ENCODE measurements at places on chromosomes 7 and 10.
A peak's percentile ranks its signal among the peaks of the same experiment; 100 is the strongest.

DNA sequence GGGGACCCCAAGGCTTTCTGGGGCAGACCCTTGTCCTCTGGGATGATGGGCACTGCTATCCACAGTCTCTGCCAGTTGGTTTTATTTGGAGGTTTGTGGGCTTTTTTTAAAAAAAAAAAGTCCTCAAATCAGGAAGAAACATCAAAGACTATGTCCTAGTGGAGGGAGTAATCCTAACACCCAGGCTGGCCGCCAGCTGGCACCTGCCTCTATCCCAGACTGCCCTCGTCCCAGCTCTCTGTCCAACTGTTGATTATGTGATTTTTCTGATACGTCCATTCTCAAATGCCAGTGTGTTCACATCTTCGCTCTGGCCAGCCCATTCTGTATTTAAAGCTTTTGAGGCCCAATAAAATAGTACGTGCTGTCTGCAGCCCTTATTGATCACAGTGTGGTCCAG is 61.0 kb upstream of the LRRC4 start:
- no peak for DNase-seq

DNA sequence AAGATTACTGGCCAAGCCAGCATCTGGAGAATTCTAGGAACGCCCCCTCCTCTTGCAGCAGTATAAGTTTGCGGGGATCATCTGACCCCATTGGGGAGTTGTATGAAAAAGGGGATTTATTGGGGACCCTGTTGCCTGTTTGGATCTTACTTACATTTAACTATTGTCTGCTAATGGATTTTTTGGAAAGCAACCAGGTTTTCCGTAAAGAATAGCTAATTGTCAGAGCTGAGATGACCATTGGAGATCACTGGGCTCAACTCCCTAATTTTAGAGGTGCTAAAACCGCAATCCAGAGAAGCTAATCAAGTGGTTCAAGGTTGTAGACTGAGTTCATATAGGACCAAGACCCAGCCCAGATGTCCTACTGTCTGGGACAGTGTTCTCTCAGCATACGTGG is 38.8 kb downstream of the HTRA1 start:
- DNase-seq = no peak

DNA sequence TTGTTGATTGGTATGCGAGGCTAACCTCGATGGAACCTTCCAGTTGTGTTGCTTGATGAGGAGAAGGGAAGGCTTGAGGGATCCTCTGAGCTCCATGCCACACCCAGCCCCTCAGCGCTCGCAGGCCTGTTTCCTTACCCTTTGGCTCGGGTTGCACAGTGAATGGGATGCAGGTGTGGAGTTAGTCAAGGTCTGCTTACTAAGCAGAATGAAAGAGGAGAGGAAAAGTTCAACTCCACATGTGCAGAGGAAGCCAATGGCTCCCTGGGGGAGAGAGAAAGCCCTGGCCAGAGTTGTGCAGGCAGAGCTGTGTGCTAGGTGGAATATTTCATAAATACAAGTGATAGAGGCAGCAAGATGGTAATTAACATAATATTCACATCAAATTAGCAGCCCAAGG is 85.5 kb downstream of the JCAD start:
- DNase-seq = no peak

DNA sequence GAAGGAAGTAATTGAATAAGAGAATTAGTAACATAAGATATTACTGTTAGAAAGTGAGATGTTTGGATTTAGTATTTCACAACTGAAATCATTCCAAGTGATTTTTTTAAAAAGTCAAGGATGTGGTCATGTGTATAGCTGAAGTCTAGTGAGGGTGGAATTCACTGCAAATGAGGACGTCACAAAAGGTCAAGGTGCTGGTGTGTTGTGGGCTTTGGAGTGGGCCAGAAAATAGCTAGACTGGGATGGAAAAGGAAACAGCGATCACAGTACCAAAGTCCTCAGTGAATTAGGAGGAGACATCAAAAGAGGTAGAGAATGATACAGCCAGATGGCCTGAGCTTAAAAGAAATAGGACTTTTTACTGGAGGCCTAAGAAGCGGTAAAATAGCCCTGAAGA is 272.8 kb downstream of the DYNC1I1 start:
- no peak for DNase-seq

- DNase-seq = no peak
Observed at GRCh38 chr7:80763704-80764103, 125.3 kb downstream of the CD36 start.

GRCh38 chr7:133517766-133518165 is 264.9 kb downstream of the EXOC4 start:
- DNase-seq = no peak

DNA sequence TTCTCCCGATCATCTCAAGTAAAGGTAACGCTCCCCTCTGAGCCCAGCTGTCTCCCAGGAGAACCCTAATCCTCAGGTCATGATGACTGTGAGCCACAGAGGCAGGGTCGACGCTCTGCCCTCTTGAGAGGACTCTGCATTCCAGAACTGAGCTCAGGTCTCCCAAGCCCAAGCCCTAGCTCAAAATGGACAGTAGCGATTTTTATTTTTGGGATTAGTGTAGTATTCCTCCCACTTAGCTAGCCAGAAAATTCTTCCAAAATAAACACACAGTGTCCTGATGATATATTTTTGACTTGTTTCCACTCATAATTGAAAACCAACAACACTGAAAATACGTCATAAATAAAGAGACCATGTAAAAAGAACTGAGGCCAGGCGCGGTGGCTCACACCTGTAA is 462.0 kb upstream of the MGMT start:
- DNase-seq = no peak

DNA sequence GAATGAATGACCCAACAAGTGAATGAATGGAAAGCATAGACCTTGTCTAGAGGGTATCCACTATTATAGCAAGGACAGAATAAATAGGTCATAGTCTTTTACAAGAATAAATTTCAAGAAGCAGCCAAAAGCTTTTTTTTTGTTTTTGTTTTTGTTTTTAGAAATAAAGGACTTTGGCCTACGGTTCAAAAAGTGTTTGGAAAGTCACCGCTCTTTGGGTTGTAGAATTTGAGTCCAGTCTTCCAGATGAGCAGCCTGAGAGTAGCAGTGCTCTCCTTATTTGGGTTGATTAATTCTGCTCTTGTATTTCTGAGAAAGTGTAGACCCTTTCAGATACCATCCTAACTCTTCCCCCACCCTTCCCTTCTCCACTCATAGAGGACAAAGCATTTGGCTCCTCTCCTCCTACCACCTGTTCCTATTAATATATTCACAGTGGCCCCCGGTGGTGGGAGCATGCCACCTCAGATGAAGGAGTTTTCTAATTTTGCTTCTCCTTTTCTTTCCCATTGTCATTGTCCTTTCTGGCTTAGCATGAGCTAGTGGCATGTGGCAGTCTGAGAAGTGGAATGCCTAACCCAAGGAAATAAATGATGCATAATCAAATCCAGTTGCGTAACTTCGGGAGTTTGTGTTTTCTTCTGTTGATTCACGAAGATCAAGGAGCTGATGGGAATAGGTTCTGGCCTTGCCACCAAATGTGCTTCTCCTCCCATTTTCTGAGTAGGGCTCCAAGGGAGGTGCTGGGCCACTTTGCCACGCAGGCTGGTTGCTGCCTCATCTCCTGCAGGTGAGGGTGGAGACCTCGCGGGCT is 114.7 kb downstream of the CHN2 start:
- no peak for DNase-seq

DNA sequence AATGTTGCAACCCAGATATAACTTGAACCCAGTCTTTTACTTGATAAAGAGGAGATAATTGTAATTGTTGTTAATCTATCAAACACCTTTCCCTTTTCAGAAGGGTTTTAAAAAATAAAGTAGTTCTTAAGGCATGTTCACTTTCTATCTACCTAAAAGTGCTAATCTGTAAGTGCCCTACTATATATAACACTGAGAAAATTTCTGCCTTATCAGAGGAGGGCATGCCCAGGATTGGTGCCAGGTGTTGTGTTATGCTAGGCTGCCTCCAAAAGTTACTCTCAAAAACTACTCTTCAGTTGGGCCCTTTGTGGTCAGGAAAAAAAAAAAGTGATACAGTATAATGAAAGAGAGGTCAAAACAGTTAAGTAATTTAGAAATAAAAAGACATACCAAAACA is 36.3 kb downstream of the SMNDC1 start:
- no peak for DNase-seq

- DNase-seq = no peak
Observed at GRCh38 chr10:47043928-47044538, 132.8 kb downstream of the PTPN20 start.

DNA sequence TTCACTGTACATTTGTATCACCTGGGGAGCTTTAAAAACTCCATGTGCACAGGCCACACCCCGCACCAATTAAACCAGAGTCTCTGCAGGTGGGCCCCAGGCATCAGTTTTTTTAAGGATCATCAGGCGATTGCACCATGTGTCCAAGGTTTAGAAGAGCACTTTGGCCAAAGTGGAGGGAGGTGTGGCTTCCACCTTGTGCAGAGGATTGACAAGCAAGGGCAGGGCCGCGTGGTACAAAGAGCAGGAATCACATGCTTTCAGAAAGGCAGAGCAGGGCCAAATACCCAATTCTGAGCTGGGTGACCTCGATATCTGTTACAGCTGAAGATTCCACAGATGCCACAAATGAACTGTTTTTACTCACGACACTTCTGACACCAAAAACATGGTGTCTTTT is 52.4 kb downstream of the NOC3L start:
- DNase-seq = no peak

DNA sequence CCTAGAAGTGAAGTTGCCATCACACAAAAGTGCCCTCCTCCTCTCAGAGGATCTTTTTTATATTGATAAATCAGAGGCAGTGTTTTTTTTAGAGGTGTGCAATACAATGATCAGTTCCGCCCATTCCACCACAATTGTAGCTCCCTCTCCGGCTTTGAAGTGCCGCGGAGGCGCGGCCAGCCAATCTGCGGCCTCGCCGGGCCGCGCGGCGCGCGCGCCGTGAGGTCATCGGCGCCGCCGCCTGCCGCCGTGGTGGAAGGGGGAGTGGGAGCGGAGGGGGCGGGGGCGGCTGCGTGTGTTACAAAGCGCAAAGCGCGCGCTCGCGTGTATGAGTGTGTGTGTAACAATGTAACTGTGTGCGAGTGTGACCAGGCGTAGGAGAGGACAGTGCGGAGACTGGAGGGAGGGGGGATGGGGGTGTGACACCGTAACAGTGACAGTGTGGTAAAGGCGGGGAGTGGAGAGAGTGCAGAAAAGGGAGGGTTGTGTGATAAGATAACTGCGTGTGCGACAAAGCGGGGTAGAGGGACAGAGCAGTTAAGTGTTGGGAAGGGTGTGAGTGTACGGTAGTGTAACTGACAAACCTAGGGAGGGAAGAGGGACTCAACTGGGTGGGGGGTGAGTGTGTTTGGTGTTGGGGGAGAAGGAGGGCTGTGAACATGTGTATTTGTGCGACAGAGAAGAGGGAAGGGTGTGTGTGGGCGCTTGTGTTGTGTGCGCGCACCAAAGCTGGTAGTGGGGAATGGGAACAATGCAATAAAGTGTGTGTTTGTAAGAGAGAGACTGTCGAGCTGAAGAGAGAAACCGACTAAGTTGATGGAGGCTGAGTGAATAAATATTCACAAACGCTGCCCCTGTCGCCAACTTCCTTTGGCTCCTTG is at the start of gene SP8:
SP8 (minus strand) TSS at position 108 of the 881 bp plus-strand sequence; CDS start at position 20, 88 bp downstream.
- DNase-seq = peak; percentile 83

- no peak for DNase-seq
Observed at GRCh38 chr10:96585736-96586418, 935 bp downstream of the TM9SF3 start.

GRCh38 chr7:16460789-16461493 is 4.6 kb downstream of the SOSTDC1 start:
- no peak for DNase-seq

GRCh38 chr7:148535217-148535616 is 55.3 kb upstream of the C7orf33 start:
- DNase-seq = no peak

GRCh38 chr10:68489919-68490318 is 18.1 kb upstream of the DNA2 start:
- DNase-seq = no peak

DNA sequence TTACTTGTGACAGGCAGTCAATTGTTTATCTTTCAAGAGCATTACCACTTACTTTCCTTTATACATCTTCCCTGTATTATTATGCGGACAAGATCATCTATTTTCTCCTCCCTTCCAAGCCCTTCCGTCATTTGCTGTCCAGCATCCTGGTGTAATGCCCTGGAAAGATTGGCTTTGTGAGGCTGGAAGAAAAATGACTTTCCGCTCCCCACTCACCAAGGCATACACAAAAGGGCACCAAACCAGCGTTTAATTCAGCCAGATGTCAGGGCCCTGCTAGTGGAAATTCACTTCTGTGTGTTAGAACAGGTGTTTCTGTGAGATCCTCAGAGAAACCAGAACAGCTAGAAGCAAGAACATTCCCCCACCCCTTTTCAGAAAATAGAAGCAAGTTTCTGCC is 128.1 kb upstream of the NANOS1 start:
- DNase-seq = peak; percentile 36

- no peak for DNase-seq
Observed at GRCh38 chr7:50598460-50599343, 33.5 kb upstream of the DDC start.

GRCh38 chr10:123156078-123156477 is 1.9 kb downstream of the BUB3 start:
- DNase-seq = no peak

GRCh38 chr7:30613366-30614325 is 19.0 kb downstream of the GARS1 start:
- no peak for DNase-seq

GRCh38 chr10:107918171-107918570 is 753.7 kb upstream of the SORCS1 start:
- no peak for DNase-seq

DNA sequence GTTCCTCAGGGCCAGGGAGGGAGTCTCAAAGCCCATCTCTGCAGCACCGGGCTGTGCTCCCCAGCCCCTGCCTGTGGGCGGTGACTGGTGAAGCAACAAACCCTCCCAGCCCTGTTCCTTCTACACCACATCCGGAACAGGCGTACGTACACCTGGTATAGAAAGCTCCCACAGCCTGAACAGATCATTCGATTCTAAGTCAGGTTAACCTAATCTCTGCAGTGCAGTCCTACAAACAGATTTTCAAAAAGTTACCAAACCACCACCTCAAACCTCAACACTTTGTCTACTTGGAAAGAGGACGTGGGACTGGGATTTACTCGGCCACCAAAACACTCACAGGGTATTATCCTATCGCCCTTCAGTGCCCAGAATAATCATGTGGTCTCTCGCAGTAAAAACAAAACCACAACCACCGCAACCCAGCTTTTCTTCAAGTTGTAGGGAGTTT is 238.4 kb downstream of the DIP2C start:
- DNase-seq = no peak

- DNase-seq = no peak
Observed at GRCh38 chr10:43863859-43864591, 215.3 kb upstream of the ZNF32 start.

DNA sequence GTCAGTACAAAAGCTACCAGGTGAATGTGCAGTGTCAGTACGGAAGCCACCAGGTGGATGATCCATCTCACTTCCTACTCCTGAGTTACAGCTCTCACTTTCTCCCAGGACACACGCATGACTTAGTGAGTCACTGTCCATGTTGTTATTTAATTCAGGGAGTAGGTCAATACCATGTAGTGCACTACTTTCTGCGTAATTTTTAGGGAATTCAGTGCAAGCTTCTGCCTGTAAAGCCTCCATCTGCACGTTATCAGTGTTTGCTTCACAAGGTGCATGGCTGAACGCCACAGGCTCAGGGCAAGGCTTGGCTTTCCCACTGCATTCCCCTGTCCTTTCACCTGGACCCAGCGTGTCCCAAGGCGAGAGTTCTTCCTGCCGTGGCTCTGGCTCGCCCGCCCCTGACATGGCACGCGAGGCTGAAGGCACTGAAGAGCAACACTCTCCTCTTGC is 59.5 kb downstream of the LARP4B start:
- no peak for DNase-seq

GRCh38 chr10:103888113-103888841 is 29.7 kb downstream of the STN1 start:
- peak; percentile 37 for DNase-seq
